H1 (cell line): ENCODE measurements at places on chromosomes 5 and 9.

GRCh38 chr5:65144136-65144871, 337.4 kb downstream of the ADAMTS6 start:
- DNase-seq = no peak

DNA sequence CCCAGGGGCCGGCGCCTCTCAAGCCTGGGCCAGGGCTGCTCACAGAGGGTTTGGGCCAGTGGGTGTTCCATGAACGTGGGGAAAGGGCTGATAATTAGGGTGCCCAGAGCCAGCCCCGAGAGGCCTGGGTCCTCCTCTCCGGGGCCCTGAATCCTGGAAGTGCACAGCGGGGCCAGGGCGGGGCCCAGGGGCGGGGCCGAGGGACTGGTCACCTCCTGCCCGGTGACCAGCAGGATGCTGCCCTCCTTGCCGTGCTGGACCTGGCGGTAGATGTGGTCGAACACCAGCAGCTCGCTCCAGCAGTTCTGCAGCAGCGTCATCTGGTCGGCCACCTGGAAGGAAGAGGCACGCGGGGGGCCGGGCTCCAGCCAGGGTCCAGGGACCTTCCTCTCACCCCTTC, 14.4 kb downstream of the NR5A1 start:
- no peak for DNase-seq

GRCh38 chr9:75116306-75116705, 28.0 kb downstream of the OSTF1 start:
- no peak for DNase-seq

- DNase-seq = no peak
Observed at GRCh38 chr5:37881359-37881758, 41.5 kb upstream of the GDNF start.

DNA sequence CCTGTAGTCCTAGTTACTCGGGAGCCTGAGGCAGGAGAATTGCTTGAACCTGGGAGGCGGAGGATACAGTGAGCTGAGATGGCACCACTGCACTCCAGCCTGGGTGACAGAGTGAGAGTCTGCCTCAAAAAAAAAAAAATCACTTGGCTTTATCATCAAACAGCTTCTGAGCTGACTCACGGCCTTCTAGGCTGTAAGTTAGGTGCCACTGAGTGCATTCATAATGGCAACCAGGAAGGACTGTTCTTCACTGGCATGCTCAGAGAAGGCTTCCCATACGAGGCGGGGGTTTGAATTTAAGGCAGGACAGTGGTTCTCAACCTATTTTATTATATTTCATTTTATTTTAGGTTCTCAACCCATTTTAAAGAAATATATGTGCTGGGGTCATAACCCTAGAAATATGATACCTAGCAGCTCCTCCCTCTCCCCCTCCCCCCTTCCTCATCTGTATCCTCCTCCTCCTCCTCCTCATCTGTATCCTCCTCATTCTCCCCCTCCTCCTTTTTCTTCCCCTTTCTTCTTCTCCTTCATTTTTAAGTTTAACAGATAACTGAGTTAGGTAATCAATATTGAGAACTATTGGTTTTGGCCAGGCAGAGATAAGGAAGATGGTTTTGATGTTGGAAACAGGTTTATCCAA, 19.0 kb upstream of the LHFPL2 start:
- no peak for DNase-seq

DNA sequence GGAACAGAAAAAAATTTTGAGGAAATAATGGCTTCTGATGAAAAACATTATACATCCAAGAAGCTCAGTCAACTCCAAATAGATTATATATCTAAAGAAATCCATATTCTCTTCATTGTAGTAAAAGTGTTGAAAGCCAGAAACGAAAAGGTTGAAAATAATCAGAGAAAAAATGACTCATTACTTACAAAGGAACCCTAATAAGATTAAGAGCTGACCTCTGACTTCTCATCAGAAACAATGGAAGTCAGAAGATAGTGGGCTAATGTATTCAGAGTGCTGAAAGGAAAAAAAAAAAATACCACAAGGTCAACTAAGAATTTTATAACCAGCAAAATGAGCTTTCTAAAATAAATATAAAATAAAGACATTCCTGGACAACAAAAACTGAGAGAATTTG, 60.0 kb downstream of the HSD17B4 start:
- no peak for DNase-seq

DNA sequence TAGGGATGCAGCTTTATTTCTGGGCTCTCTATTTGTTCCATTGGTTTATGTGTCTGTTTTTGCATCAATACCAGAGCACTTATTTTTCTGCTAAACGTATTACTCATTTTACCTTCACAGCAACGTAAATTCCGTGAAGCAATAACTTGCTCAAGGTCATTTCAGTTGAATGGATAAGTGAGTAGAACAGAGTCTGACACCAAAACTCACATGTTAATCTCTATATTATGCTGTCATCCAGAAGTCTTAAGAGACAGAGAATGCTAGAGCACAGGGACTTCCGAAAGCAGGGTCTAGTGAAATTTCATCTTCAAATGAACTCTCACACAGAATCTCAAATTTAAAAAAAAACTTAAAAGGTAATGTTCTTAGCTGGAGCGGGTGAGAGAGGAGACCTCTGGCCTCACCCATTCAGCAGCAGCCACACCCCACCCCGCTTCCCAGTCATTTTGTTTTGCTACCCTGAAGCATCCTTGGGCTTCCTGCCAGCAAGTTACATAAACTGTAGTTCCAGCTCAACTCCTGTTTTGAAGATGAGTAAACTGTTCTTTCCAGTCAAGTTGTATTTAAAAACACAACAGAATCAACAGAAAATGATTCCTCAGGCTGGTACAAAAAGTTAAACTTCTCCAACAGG, 69.3 kb downstream of the TRIM36 start:
- no peak for DNase-seq

GRCh38 chr9:107363516-107364152, 80.6 kb downstream of the RAD23B start:
- no peak for DNase-seq
